ENCODE measurements at places on chromosomes 3 and 15.

- DNase-seq: no peak
Measured at GRCh38 chr3:37590328-37591079, 271.2 kb upstream of the CTDSPL start.

- no peak for DNase-seq
Measured at GRCh38 chr3:80331494-80332170, 563.8 kb upstream of the ROBO1 start.

DNA sequence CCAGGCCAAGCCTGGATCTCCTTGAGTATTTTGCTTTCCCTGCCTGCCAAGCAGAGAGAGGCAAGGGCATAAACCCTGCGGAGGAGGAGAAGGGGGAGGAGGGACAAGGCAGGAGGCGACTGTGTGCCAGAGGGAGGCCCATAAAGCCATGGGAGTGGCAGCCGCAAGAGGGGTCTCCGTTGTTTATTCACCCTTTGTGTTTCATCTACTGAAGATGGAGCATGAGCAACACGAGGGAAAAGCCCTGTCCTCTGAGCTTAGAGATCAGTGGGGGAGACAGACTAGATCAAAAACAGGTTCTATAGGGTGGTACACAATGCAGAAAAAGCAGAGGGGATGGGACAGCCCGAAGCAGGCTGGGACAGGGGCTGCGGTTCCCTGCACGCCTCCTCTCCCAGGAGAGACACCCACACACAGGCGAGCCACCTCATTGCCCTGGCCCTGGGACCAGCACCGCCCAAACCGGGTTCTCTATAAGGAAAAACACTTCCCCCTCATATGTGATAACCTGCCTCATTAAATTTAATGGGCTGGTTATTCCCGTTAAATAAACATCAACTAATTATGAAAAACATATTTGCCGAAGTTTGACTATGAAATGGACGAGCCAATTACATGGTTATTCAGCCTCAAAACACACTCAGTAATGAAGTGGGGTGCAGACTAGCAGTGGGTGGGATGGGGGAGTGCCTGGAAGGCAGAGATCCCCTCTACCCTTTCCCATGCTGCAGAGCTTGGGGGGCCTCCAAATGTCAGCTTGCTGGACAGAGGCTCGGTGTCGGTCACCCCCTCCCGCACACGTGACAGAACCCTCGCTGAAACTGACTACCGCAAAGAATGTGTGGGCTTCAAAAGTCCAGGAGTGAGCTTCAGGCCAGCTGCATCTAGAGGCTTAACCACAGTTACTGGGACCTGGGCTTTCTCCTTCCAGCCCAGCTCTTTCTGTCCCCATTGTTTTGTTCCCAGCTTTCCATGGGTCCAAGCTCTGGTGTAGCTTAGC lies 14.2 kb upstream of the PLXNA1 start:
- DNase-seq: no peak

- DNase-seq: no peak
Measured at GRCh38 chr3:160569894-160570652, 4.7 kb upstream of the KPNA4 start.

DNA sequence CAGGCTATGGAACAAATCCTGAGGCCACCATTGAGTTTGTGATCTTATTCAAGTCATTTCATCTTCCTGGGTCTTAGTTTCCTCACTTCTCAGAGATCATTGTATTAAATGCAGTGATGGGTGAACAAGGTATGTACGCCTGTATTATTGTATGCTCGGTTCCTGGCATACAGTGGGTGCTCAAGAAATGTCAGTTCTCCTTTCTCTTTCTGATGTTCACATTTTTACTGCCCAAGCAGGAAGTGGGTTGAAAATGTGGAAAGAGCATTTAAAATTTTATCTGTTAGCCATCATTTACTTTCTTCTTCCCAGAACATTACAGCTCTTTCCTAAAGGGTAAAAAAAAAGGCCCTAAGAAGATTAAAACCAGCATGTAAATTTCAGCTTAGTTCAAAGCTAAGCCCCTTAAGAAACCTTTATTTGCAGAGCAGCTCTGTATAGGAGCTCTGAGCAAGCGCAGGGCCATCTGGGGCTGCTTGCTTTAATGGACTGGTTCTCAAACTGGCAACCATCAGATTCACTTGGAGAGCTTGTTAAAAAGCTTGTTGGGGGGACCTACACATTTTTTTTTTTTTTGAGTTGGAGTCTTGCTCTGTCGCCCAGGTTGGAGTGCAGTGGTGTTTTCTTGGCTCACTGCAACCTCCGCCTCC lies 179.4 kb downstream of the CHST2 start:
- no peak for DNase-seq

DNA sequence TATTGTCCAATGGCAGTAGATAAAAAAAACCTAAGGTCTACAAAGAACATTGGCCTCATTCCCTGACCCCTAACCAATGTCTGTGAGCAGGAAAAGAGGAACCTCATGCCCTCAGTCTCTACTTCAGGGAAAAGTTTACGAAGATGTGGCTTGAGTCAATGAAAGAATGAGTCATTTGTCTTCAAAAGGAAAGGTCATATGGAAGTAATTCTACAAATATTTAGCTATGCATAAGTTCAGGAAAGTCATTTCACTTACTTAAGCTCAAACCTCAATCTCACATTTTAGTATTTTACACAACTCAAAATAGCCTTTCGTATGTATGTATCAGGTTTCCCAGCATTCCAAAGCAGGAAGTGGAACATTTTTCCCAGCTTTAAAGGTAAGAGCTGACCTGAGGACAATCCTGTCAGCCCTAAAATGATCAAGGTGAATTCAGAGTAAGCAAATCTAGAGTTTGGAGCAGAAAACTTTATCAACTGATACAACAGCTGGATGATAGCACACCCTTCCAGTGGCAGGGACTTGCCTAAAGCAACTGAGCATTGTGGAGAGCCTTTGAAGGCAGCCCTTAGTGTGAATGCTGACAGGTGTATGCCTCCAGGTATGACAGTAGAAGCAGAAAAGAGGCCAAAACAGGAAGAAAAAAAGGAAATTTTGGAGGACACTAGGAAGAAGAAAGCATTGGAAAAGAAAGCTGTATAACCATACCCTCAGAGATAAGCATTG lies 53.9 kb upstream of the ACKR4 start:
- DNase-seq: no peak

GRCh38 chr15:23397779-23398178 lies 43.2 kb downstream of the GOLGA8S start:
- no peak for DNase-seq

Data from NCI-H510A treated with DMSO at 0.1 percent for 48 hours (cell line).